Epithelial cell of prostate (primary cell): ENCODE measurements at places on chromosomes 1 and 21.

GRCh38 chr1:166907763-166908162 lies 31.7 kb upstream of the TADA1 start:
- no peak for DNase-seq

DNA sequence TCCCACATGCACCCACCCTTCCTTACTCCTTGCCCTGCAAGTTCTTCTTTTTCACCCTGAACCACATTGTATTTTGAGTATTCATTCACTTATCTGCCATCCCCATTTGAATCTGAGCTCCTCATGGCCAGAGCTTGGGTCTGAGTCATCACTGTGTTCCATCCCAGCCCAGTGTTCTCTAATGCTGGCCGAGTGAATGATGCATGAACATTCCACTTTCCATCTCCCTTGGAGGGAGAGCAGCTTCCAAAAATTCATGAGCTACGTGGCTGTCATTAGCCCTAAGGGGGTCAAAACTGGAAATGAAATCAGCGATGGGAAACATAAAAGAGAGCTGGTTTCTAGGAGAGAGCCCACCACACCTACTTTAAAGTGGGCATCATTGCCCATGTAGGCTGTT lies 187.0 kb upstream of the USP24 start:
- DNase-seq: no peak

- no peak for DNase-seq
Observed at GRCh38 chr1:6331543-6332273, 61.9 kb downstream of the ACOT7 start.

GRCh38 chr1:228839656-228840055 lies 104.4 kb downstream of the RHOU start:
- no peak for DNase-seq

DNA sequence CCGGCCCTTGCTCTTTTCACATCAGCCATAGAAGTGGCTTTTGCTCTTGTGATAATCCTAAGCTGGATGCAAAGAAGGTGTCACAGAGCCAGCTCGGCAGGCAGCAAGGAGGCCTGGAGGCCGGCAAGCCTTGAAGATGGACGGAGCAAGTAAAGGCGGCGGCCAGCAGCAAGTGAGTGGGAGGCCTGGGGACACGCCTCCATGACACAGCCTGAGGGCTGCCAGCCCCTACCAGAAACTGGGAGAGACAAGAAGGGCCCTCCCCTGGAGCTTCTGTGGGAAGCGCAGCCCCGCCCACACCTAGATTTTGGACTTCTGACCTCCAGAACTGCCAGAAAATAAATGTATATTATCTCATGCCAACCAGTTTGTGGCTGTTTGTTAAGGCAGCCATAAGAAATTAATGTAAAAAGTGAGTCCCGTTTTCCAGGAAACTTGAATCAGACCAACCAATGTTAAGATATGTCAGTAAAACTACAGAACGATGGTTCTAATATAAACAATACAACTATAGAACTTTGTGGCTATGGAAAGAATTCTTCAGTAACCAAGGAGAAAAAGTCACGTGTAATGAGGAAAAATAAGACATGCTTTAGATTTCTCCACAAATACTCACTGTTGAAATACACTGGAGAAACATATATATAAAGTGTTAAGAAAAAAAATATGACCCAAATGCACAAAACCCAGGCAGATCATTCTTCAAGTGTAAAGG lies 49.9 kb downstream of the BACE2 start:
- DNase-seq: no peak

DNA sequence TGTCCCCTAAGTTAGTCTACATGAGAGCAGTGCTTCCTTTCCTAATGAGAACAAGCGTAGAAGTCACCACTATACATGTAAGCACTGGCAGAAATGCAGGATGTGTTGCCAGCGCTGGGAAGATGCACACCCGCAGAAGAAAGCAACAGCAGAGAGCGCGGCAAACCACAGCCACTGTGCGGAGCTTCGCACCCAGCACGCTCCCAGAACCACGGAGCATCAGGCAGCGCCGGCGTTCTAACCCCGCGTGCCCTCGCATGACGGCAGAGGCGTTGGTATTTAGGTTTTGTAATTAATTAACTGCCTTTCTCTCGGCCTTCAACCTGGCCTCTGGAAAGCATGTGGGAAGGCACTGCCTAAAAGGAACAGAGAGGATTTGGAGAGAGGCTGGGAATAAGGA lies 69.1 kb downstream of the OLIG1 start:
- no peak for DNase-seq

DNA sequence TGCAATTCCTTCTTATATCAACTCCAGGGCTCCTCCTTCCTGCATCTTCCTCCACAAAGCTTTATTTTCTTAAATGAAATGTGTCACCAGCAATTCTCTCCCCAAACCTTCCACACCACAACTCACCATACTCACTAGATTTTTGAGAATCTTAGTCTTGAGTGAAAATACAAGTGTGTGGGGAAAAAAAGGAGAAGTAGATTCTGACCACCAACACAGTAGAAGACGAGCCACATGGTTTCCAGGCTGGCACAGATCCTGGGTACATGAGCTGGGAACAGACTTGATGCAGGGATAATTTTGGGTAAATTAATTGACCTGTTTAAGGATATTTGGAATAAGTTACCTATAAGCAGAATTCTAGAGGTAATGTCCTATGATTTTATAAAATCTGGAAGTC lies 72.8 kb upstream of the KCNJ15 start:
- DNase-seq: no peak

- DNase-seq: no peak
Observed at GRCh38 chr1:114694540-114695310, 621 bp downstream of the AMPD1 start.

GRCh38 chr1:109891930-109892329 lies 18.7 kb upstream of the CSF1 start:
- no peak for DNase-seq

DNA sequence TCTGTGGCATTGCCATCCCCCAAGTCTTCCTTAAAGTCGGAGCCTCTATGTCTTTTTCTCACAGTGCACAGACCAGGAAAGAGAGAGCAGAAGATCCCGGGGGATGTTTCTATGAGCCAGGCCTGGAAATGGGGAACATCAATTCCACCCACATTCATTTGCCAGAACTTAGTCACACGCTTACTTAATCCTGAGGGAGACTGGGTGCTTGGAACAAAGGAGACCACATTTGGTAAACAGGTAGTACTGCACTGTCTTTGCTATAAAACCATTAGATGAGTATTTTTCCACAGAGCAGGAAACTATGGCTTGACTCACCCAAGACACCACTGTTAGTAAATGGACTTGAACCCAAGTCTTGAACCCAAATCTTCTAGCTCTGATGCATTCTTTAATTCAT lies 60.7 kb upstream of the CTTNBP2NL start:
- DNase-seq: peak; percentile 26

DNA sequence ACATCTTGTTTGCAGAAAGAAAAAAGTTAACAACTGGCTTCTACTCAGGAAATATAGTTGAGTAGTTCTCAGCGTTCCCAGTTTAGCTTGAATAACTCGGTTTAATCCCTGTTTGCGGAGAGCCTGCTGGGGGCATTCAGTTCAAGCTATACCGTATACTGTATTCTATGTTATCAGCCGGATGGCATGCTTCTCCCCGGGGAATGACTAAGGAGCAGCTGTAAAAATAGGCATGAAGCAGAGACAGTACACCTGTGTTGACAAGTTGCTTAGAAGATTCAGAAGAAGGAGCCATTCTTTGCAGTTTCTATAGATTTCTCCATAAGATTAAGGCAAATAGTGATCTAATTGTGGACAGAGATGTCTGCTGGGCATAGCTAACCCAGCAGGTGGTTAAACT lies 267.8 kb upstream of the NCAM2 start:
- no peak for DNase-seq

- DNase-seq: no peak
Observed at GRCh38 chr1:64880449-64880848, 85.9 kb downstream of the JAK1 start.

- no peak for DNase-seq
Observed at GRCh38 chr1:57124170-57124569, 158.4 kb upstream of the C8B start.

- DNase-seq: no peak
Observed at GRCh38 chr1:227355542-227356245, 37.4 kb upstream of the CDC42BPA start.

DNA sequence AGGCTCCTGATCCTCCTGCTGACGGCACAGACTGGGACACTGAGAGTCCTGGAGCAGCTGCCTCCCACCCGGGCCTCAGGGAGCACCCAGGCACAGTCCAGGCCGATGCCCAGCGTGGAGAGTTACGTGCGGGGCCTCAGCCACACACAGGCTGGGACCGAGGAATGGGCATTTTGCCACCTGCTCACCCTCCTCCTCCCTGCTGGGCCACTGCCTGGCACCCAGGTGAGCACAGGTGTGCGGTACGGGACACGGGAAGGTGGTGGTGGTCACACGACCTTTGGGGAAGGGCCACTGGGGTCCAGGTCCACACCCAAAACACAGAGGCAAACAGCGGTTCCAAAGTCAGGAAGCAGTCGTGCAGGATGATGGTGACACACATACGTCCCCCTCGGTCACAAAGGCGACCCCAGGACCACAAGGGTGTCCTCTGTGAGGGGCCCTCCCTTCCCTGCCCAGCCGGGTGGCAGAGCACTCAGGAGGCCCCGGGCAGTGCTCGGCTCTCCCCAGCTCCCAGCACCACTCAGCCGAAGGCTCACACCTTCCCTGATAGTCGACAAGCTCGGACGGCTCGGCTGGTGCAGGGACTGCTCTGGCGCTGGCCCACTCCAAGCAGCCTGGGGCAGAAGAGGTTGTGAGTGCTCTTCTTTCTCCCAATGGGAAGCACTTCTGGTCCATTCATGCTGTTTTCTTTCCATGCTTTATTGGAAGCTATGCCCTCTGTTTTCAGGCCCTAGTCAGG lies 14.3 kb downstream of the MORN1 start:
- no peak for DNase-seq

GRCh38 chr1:50976111-50976889 lies 6.3 kb downstream of the CDKN2C start:
- DNase-seq: no peak

- no peak for DNase-seq
Observed at GRCh38 chr1:166944186-166944967, 31.0 kb downstream of the ILDR2 start.

GRCh38 chr1:76593141-76593540 lies 274.1 kb upstream of the ST6GALNAC5 start:
- DNase-seq: no peak

- no peak for DNase-seq
Observed at GRCh38 chr1:92837062-92837461, 5.2 kb downstream of the RPL5 start.

- DNase-seq: peak; percentile 56
Observed at GRCh38 chr1:109793486-109794318, 30.0 kb upstream of the EPS8L3 start.

DNA sequence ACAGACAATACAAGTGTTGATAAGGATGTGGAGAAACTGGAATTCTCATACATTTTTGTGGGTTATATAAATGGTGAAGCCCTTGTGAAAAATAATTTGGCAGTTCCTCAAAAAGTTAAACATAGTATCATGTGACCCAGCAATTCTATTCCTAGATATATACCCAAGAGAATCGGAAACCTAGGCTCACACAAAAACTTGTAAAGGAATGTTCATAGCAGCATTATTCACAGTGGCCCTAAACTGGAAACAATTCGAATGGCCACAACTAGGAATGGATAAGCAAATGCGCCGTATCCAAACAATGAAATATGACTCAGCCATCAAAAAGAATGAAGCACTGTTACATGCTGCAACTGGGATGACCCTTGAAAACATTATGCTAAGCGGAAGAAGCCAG lies 3.9 kb upstream of the CD247 start:
- no peak for DNase-seq

- peak; percentile 10 for DNase-seq
Observed at GRCh38 chr1:238088560-238089290, 198.0 kb upstream of the ZP4 start.

DNA sequence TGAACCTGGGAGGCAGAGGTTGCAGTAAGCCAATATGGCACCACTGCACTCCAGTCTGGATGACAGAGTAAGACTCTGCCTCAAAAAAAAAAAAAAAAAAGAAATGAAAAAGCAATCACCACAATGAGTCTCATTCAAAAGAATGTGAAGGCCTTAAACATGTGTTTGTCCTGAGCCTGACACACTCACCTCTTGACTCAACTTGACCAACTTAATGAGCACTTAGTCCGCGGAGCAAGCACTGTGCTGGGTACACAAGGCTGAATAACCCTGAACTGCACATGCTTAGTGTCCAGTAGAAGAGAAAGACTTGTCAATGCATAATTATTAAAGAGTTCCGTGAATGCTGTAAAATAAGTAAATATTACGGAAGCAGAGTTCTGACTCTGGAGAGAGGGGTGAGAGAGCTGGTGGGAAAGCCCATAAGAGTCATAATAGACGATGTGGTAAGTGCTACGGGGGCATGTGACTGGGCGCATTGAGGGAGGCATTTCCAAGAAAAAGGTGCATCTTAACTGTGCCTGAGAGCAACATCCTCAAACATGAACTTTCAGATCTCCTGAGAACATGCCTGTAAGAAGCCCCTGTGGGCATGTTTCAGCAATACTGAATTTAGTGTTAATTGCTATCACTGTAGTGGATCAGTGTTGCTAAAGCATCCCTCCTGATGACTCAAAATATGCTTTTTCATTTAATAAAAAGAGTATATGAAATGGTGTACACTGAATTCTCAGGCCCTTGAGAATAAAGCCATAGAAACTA lies 27.2 kb downstream of the MCOLN2 start:
- DNase-seq: no peak

DNA sequence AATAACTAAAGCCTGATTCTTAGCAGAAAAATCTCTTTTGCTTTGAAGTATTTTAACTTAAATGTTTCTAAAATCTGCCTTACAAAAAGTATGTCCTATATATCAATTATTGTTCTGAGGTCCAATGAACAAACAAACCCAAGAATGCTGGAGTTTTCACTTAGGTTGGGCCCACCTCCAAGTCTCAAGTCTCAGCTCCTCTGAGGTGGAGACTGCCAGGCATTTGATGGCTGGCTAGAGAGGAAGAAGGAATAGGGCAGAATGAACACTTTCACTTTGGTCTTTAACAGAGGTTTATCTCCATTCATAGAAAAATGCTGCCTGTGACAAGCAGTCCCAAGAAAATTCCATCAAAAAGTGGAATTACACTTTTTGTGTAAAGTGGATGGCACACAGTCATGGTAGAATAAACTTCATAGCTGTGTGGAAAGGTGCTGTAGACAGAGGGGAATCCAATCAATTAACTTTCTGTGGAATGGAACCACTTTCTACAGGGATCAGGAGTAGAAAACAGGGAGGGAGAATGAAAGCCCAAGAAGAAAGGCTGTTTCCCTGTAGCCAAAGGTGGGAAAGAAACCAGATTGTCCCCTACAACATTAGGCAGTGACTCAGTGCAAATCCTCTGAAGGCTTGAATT lies 349.4 kb upstream of the RUNX1 start:
- DNase-seq: no peak
